ENCODE measurements at places on chromosomes 7 and 10. TPM values are rescaled to one million over a fixed set of nuclear protein-coding genes. Genes with fewer than 3 reads are reported as not detected.

The DNAJC30 gene
- total RNA-seq = 22.1 TPM

GRCh38 chr7:158314394-158314793 lies 273.2 kb downstream of the PTPRN2 start:
- no peak for DNase-seq

The ACTR3C gene
- 12.8 TPM for total RNA-seq

The EN2 gene
- total RNA-seq = not detected

DNA sequence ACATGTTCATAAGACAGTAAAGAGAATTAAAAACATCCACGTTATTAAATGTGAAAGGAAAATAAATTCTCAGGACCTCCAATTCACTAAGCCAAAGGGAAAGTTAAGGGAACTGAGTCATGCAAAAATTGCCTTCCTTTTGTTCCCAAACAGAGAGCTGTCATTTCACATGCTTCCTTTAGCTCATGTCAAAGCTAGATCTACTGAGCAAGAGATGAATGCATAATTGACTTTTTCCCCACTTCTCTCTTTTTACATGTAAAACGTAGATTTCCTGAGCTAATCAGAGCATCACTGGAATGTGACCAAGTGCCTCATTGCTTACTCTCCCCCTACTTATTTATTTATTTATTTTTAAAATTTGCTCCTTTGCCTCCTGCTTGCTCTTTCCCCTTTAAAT lies 129.1 kb upstream of the AMPH start:
- no peak for DNase-seq

The LRRTM3 gene
- total RNA-seq = not detected

GRCh38 chr7:124413029-124413428 lies 352.6 kb downstream of the GPR37 start:
- no peak for DNase-seq

- no peak for DNase-seq
Measured at GRCh38 chr10:78973901-78974616, 94.7 kb upstream of the ZMIZ1 start.

- DNase-seq = no peak
Measured at GRCh38 chr7:16925609-16926008, 43.8 kb upstream of the AGR3 start.

DNA sequence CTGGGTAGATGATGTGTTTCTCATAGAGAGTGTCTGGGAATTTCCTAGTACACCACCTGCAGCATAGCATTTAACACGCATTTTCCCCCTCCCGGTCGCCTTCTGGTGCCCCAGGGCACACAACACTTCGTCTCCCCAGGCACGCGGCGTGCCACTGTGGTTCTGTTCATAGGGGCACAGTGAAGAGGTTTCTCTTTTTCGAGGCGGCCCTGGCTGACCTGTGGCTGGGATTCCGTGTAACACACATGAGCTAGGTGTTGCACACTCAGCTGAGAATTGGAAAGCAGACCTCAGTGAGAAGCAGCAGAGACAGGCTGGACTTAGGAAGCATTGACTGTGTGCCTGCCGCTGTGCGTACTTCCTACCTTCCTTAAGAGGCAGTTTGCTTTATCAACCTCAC lies 214.3 kb upstream of the SHH start:
- DNase-seq = no peak

The MICALL2 gene
- total RNA-seq = 4.6 TPM

DNA sequence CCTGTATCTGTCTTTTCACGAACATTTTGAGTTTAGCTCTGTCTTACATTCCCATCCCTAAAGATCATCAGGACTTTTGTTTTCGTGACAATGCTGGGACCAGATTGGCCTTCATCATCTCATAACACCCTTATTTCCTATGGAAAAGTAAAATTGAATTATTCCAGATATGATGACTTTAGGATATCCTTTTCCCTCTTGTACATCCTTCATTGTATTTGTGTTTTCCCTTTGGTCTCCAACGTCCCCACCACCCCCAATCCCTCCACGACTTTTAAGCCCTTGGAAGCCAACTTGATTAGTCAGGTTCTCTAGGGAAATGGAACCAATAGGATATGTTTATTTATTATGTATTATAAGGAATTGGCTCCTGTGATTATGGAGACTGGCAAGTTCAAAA lies 167.6 kb downstream of the ARL4A start:
- no peak for DNase-seq

DNA sequence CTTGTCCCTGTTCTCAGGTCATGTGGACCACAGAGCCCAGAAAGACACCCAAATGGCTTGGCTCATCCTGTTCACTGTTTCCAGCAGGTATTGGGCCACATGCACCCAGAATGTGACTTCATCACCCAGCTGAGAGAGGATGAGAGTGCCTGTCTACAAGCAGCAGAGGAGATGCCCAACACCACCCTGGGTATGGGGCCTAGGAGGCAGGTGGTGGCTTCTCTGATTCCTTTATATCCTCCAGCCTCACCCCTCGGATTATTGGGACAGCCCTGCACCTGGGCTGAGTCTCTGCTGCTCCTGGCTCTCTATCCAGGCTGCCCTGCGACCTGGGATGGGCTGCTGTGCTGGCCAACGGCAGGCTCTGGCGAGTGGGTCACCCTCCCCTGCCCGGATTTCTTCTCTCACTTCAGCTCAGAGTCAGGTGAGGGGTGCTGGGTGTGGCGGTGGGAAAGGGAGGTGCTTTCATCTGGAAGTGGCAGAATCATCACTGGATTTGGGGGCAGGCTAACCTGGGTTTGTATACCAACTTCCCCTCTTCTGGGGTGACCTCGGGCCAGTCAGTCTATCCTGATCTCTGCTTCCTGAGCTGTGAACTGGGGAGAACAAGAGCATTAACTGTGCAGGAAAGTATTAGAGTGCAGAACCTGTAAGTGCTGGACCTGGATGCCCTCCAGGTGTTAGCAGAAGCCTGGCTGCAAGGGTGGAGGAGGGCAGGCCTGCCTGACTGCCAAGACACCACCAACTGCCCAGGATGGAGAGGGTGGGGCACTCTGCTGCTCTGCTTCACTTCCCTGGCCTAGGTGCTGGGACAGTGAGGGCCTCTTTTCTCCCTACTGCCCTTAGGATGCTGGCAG lies 5.2 kb downstream of the GHRHR start:
- DNase-seq = no peak

DNA sequence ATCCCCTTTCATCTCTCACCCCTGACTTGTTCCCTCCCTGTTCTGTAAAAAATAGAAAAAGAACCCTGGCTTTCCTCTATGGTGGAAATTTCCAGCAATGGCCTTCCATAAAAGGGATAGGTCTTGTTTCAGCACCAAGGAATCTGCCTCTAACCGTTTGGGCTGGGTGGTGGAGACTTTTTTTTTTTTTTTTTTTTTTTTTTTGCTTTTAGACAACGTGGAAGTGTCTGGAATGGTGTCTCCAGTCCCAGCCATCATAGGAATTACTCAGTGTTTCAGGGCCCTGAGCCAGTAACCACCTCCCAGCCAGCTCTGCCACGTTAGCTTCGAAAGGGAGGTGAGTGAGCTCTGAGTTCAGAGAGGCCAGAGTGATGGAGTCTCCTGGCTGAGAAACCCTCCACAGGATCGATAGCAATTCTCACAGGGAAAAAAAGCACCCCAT lies 97.3 kb upstream of the COL1A2 start:
- DNase-seq = no peak

- peak; percentile 78 for DNase-seq
Measured at GRCh38 chr10:26448706-26449435, 10.7 kb downstream of the APBB1IP start.

DNA sequence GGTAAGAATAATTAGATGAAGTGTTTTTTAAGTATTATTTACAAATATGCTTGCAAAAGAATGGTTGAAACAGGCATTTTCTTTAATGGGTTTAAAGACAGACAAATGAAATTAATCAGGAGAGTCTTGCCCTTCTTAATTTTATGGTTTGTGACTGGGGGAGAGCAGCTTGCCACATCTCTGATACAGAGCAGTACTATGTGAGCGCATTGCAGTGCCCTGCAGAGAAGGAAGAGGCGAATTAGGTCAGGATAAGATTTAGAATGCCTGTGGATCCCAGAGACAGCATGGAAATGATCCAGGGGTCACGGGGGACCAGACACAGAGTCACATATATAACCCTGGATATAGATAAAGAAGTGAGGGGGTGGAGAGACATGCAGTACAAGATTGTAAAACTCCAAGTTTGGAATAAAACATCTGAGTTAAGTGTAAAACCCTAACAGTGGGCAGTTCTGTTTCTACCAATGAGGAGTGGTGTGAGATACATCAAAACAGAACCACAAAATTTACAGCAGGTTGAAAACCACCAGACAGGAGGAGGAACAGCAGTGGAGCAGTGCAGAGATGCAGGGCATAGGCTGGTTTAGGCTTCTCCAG lies 125.5 kb downstream of the FAM204A start:
- DNase-seq = no peak

The SPDYE3 gene
- total RNA-seq = not detected

GRCh38 chr10:49371967-49372366 lies 23.9 kb downstream of the DRGX start:
- DNase-seq = no peak

The KNDC1 gene
- not detected for total RNA-seq

DNA sequence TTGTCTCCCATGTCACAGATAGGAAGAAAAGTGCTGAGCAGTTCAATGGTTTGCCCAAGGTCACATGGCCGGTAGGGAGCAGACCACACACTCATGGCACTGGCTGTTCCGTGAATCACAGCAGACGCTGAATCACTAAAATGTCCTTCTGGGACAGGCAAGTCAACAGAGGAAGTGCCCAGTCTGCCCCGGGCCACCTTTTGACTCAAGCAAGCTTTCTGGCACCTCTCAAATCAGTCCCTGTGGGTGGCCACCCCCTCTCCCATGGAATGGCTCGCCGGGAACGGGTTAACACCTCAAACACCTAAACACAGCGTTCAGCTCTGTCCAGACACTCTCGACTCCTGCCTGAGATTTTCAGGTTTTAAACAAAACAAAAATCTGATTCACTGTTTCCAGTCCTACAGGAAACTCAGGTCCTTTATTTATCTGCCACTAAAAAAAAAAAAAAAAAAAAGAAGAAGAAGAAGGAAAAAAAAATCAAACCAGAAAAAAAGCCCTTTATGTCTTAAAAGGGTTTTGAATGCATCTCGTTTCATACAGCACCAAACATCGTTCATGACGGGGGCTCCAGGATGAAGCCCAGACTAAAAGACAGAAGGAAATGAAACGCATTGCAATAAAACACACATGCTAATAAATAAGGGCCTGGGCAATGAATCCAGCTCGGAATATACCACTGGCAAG lies 15.5 kb downstream of the CARD11 start:
- no peak for DNase-seq

GRCh38 chr7:120735791-120736190 lies 122.2 kb downstream of the TSPAN12 start:
- no peak for DNase-seq

DNA sequence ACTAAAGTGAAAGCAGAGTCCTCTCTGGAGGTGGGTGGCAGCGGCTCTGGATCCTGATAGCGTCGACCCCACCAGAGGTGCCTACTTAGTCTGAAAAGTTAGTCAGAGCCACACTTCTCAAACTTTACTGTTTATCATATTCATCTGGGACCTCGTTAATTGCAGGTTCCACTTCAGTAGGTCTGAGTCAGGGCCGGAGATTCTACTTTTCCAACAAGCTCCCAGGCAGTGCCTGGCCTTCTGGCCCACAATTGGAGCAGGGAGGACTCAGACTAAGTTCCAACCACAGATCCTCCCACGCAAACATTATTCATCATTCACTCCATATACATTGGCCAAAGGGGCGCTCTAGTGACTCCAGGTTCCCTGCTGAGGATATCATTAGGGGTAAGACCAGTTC lies 78.1 kb downstream of the VSTM4 start:
- DNase-seq = no peak

The PRKAG2 gene
- 61.3 TPM for total RNA-seq

DNA sequence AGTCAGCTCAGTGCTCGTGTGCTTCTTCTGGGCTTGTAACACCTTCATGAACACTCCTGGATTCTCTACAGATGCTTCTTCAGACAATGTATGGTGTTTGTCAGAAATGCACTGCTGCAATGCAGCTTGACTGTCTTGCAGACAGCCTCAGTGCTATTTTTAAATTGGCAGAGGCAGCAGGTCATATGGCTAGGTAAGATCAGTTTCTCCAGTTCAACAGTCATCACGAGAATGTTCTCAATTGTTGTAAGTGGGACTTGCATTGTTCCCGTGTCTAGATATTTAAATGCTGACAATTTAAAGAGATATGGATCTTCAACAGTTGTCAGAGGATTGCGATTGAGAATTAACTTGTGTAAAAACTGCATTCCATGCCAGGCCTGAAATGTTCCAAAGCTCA lies 7.6 kb upstream of the ACBD5 start:
- no peak for DNase-seq

The FBXW4 gene
- 91.2 TPM for total RNA-seq

GRCh38 chr7:114158275-114158674 lies 239.5 kb upstream of the PPP1R3A start:
- no peak for DNase-seq

All from naive thymus-derived CD8-positive, alpha-beta T cell (primary cell).